ENCODE measurements at places on chromosomes 11 and 22.

DNA sequence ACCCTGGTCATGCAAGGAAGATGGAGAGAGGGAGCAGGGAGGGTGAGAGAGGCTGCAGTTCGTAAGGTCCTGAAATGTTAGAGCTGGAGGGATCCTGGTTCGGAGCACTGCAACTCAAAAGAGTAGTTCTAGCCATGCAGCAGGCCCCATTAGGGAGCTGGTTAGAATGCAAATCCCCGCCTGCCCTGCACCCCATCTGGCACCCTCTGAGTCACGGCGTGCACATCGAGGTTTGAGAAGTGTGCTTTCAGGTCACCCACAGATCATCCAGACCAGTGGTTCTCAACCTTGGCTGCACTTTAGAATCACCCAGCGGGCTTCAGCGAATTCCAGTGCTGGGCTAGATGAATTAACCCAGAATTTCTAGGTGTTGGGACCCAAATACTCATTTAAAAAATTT, 48.2 kb downstream of the ST3GAL4 start:
- DNase-seq = no peak

DNA sequence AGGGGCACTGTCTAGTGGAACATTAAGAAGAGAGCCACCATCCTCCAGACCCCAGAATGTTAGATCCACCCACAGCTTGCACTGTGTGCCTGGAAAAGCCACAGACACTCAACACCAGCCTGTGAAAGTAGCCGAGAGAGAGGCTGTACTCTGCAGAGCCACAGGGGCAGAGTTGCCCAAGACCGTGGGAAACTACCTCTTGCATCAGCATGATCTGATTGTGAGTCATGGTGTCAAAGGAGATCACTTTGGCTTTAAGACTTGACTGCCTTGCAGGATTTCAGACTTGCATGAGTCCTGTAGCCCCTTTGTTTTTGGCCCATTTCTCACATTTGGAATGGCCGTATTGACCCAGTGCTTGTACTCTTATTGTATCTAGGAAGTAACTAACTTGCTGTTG, 115.9 kb upstream of the CCDC179 start:
- DNase-seq = no peak

DNA sequence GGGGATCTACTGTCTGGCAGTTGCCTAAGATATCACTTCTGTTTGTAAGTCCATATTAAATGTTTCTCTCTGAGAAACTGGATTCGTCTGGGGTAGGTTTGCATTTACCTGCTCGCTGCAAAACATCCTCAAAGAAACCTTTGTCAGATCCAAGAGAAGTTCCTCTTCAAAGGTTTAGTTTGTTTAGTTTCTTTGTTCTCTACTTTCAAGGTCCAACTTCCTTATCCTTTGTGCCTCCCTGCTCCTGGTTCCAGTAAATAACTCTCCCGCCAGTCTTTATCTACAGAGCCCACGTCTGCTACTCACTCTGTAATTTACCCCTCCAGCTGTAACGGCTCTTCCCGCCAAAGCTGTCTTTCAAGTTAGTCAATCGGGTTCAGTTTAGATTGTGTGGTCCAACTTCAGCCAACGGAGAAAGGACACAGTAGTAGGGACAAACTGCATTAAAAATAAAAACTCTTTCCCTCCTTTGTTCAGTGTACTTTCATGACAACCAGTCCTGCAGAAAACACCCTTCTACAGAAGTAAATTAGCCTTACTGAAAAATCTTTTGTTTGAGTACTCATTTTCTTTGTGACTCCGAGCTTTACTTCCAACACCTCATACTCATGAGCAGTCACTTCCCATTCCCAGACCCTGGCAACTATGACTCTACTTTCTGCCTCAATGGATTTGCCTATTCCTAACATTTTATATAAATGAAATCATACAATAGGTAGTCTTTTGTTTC, 41.0 kb downstream of the TMPRSS5 start:
- DNase-seq = no peak

- DNase-seq = no peak
Measured at GRCh38 chr22:17366830-17367229, 2.4 kb upstream of the CECR2 start.

GRCh38 chr11:102036757-102037156, 10.5 kb upstream of the CFAP300 start:
- DNase-seq = no peak

DNA sequence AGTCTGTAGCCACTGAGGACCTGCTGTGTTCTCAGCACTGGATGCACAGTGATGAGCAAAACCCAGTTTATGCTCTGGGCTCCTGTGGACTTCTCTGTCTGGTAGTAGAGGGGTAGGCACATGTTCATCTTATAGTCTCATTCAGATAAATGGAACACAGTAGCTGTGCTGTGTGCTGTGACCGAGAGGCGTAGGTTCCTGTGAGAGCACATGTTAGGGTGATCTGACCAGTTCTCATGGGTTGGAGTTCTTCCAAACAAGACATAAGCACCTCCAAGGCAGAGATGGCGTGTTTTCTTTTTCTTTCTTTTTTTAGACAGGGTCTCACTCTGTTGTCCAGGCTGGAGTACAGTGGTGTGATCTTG, 154.8 kb upstream of the RASSF10 start:
- DNase-seq = no peak

- DNase-seq = no peak
Measured at GRCh38 chr11:35304386-35304775, 115.0 kb downstream of the SLC1A2 start.

GRCh38 chr22:20889025-20889704, 28.0 kb upstream of the CRKL start:
- DNase-seq = no peak

DNA sequence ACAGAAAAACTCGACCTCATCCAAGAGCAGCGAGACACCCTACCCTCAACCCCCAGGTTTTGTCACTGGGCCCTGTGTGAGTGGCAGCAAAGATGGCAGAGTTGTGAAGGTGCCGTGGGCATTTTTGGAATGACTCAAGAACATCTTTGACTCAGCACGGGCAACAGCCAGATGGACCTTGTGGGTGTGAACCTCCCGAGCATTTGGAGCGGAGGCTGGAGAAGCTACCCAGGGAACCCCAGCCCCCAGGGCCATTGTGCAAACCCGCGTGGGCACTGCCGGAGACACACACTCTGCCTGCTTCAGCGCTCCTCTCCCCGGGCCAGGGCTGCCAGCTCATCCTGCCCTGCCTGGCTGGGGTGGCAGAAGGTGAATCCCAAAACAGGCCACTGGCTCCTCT, 66.1 kb downstream of the PANX1 start:
- no peak for DNase-seq
